ENCODE measurements at places on chromosomes 4 and X.
A peak's percentile ranks its signal among the peaks of the same experiment; 100 is the strongest.

DNA sequence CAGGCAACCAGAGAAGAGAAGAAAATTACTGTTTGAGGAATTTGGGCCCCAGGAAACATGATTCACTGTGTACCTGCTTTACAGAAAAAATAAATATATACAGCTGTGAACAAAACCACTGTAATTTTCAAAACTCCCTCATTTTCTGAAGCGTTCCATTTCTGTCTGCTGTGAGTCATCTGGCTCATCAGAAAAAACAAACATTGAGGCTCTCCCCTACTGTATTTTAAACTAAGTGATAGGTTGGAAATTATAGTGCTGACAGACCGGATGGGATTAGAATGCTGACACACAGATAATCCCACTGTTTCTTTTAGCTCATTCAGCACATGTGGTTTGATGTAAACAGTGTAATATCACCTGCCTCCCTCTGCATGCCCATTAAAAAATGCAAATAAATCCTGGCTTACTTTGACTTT lies 847.0 kb downstream of the TRIML1 start:
- peak; percentile 22 for DNase-seq

DNA sequence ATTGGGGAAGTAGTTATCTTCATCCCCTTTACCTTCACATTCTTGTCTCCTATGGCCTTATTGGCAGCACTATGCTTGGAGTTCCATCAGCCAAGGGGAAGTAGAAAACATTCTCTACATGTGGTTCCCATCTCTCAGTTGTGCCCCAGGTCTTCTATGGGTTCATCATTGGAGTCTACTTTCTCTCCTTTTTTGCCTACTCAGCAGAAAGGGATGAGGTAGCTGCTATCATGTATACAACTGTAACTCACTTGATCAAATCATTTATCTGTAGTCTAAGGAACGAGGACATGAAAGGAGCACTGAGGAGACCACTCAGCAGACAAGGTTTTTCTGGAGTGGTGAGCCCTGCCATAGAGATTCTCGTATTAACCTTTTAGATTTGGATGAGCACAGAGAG lies 119.0 kb upstream of the OR13H1 start:
- no peak for DNase-seq

DNA sequence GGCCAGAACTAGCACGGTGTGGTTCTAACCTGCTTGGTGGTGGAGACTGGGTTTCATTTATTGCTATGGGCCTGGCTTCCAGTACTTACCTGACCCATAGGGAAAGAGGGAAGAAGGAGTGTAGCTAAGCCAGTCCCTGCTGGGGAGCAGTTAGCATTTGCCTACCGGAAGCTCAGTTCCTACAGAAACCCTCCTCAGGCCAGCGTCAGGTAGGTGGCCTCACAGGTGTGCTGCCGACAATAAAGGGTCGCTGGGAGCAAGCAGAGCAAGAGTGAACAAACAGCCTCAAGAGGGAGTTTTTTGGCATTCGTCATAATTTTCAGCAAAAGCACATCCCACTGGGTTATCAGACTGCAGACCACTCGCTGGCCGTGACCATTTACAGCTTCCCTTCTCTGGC lies 740.6 kb upstream of the TENM3 start:
- no peak for DNase-seq

DNA sequence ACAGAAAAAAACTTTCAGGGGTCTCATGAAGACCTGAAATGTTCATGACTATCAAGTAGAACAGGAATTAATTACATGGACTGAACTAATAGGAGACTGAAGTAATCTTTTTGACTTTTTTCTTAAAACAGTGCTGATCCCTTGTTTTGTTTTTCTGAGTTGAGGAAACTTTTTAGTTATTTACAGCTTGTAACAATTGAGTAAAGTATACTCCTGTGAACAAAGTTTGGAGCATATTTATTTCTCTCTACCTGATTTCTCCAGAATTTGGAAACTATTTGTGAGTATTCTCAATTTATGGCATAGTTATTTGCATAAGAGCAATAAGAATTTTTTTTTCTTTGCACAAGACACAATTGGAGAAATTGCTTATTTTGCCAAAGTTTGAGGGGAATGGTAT lies 64.8 kb downstream of the PCDH18 start:
- DNase-seq = no peak
